ENCODE measurements at places on chromosomes 13 and 19. TPM values are rescaled to one million over a fixed set of nuclear protein-coding genes. Genes with fewer than 3 reads are reported as not detected.

- no peak for DNase-seq
These were observed 47.0 kb upstream of the USPL1 start for GRCh38 chr13:30570691-30571090.

DNA sequence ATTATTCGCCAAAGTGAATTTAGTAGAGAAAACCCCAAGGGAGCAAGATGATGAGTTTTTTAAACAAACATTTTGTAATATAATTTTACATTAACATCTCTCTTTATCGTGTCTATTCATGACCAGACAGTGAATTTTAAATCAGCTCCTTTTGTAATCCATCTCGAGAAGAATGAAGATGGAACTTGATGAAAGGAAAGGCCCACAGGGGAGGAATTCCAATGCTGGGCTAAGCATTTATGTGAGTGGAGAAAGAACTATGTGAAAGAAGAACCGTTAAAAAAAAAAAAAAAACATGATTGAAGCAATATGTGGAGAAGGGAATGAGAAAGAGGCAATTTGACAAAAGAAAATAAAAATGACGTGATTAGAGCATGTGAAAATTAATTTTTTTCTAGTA lies 170.6 kb downstream of the KCTD12 start:
- DNase-seq: no peak

DNA sequence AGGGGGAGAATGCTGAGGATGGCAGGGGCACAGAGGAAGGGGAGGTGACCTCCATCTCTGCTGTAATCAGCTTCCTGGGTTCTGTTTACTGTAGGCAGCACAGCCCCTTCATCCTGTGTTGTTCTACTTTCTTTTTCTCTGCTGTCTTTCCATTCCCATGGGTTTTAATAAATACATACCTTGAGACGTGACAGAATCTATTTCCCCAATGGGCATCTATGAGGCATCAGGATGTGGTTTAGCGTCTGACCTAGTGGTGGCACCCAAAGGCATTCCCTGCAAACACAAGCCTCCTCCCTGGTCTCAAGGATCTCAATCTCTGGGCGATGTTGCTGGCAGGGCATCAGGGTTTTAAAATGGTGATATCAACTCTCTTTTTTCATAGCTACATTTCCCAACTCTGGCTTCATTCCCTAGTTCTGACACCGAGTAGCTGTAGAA lies 60.8 kb downstream of the ALOX5AP start:
- DNase-seq: no peak

GRCh38 chr19:4596033-4596904 lies 36.8 kb upstream of the SEMA6B start:
- DNase-seq: no peak

DNA sequence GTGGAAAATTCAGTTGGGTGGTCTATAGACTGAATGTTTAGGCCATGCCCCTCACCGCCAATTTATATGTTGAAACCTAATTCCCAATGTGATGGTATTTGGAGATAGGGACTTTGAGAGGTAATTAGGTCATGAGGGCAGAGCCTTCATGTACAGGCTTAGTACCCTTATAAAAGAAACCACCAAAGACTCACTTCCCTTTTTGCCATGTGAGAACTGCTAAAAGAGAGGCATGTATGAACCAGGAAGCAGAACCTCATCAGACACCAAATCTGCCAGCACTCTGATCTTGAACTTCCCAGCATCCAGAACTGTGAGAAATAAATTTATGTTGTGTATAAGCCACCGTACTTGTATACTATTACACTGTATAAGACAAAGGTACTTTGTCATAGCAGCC lies 40.6 kb downstream of the UQCRFS1 start:
- no peak for DNase-seq

DNA sequence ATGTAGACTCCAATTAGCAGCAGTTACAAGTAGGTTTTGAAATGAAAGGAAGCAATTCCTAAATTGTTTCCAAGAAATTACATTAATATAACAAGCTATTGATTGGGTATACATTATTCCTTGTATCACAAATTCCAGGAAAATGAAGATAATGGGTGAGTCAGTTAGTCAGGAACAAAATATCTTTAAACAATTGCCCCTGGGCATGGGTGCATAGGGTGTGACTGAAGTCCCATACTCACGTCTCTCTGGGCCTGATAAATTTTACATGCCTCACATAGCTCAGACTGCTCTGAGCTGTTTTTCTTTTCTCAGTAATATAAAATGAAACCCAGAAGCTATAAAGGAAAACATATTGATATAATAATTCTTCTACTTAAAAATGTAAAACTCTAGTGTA lies 87.8 kb downstream of the FNDC3A start:
- no peak for DNase-seq

- DNase-seq: no peak
These were observed 43.2 kb downstream of the ZNF557 start for GRCh38 chr19:7112675-7113074.

DNA sequence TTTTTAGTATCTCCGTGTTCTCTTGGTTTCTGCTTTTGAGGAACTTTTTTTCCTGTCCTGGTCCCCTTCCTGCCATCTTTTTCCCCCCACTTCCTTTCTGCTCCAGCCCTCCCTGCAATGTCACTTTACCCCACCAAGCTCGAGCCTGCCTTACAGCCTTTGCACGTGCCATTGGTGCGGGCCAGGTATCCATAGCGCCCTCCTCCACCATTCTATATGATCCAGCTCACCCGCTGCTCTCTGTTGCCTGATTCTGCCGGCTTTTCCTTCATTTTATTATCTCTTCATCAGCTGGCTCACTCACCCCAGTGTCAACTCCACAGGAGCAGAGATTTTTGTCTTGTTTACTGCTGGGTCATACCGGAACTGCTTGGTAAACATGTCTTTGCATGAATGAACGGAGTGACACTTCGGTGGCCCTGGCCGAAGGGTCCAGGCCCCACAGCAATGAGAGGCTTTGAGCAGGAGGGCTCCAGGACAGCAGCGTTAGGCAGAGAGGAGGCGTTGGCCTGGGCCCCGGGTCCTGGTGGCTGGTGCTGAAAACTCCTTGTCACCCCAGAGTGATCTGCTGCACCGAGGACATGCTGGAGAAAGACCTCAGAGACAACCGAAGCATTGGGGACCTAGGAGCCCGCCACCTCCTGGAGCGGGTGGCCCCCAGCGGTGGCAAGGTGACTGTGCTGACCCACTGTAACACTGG lies 1.2 kb downstream of the MRI1 start:
- DNase-seq: peak; percentile 19

DNA sequence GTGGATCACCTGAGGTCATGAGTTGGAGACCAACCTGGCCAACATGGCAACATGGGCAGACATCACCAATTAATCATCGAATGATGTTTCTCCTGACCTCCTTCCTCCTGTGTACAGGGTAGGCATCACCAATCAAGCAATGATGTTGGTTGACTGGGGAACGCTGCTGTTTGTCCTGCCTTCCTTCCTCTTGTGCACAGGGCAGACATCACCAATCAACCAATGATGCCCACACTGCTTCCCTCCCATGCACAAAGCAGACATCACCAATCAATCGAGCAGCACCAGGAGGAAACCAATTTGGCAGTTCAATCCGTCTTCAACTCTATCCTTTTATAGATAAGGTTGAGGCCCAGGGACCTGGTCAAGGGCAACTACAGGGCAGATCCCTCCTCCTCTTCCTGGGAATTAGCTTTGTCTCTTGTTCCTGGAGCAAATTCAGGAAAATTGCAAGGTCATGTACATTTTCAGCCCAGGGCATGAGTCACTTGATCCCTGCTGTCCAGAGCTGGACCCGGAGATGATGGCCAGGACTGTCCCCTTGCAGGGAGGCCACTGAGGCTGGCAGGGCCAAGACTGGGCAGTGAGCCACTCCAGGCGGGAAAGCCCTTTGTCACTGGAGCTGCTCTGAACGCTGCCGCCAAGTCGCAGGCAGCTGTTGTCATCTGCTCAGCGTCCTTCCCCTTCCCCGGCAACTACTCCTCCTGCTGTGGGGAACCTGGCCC lies 5.3 kb upstream of the CSNK1G2 start:
- no peak for DNase-seq

- peak; percentile 98 for DNase-seq
These were observed at the start of gene UGGT2 for GRCh38 chr13:96053003-96053703. TSS of gene UGGT2 (minus strand) at chr13:96053401. CDS start at chr13:96053312, 89 bp downstream.

DNA sequence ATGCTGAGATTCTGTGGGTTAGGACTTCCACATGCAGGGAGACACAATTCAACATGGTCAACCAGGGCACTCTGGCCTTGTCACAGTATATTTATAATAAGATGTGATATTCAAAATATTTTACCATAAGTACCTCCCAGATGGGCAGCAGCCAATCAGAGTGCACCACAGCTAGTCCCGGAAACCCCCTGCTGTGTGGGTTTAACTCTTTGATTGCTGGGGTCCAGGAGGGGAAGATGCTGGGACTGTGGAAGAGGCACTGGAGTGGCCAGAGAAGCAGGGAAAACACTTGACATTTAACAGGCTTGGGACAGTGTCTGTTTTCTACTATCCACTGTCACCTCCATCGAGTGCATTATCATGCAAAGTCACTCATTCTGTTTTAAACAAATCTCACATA lies 99.0 kb downstream of the MBNL2 start:
- no peak for DNase-seq

GRCh38 chr13:75486146-75487062 lies 4.4 kb upstream of the TBC1D4 start:
- no peak for DNase-seq

DNA sequence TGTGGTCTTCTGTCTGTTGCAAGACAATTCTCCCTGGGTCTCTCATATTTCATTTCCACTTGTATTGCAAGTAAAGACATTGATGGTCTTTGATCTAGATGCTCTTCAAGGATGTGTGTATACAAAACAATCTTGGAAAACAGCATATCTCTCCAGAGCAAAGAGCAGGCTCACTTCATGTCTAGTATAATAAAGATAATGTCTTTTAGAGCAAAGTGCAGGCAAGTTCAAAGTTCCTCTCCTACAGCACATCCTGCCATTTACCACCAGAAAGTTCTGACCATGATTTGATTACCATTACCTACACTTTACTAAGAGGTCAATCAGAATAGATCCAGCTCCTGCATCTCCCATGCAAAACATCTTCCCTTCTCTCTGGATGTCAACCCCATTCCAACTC lies 162.8 kb downstream of the DIAPH3 start:
- DNase-seq: no peak

GRCh38 chr13:101309014-101309619 lies 107.2 kb downstream of the NALCN start:
- DNase-seq: no peak

- peak; percentile 94 for DNase-seq
These were observed 14.5 kb upstream of the SIGLEC14 start for GRCh38 chr19:51660975-51661600.

DNA sequence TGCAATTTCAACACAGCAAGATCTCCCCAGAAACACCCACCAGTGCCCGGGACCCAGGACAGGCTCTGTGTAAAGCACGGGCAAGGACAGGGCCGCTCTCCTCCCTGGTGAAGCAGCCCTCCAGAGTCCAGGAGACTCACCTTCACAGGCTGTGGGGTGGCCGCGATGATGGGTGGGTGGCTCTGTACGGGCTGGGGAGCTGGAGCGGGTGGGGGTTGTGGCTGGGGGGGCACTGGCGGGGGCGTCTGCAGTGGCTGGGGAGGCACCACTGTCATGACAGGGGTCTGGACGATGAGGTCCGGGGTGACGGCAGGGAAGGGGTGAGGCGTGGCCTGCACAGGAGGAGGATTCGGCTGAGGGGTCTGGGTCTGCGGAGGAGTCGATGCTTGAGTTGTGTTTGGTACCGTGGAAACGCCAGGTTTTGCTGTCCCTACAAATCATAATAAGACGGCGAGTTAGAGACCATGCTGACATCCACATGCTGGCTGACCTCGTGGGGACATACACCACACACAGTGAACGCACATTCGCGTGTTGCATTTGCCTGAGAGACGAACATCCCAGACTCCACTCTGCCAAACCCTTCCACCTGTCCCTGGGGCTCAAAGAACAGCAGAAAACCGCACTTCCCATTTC lies 33.1 kb upstream of the EPHX3 start:
- peak; percentile 34 for DNase-seq

DNA sequence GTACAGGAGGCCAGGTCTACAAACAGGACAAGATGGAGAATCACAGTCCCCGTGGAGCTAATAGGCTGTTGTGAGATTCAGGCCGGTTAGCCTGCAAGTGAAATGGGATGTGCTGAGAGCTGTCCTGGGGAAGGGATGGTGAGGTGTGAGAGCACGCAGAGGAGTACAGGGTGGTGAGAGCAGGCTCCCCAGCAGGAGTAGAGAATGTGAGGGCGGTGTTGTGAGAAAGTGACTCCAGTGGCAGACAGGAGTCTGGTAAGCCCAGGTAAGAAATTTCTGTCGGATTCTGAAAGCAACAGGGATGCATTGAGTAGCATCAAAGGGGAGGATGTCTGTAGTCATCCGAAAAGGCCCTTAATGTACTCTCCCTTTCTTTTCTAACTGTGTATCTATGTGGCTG lies 50.7 kb upstream of the GPR183 start:
- DNase-seq: no peak

GRCh38 chr19:4089400-4089908 lies 22.8 kb upstream of the ZBTB7A start:
- peak; percentile 82 for DNase-seq

GRCh38 chr19:575527-576506 lies 3.4 kb downstream of the BSG start:
- peak; percentile 52 for DNase-seq

GRCh38 chr19:3375221-3376090 lies 9.1 kb downstream of the NFIC start:
- no peak for DNase-seq

- DNase-seq: no peak
These were observed 14.3 kb downstream of the FZR1 start for GRCh38 chr19:3520166-3521103.

- peak; percentile 24 for DNase-seq
These were observed 36.9 kb downstream of the RASA3 start for GRCh38 chr13:114095486-114095885.

The BBC3 gene
- 14.2 TPM for total RNA-seq

The OBI1 gene
- total RNA-seq: 9.9 TPM

The TOMM40 gene
- total RNA-seq: 45.4 TPM

The APOC4 gene
- total RNA-seq: not detected

The HIPK4 gene
- 0.09 TPM for total RNA-seq

The SYNE4 gene
- 7.0 TPM for total RNA-seq

The NAPA gene
- 136 TPM for total RNA-seq

The TEKTIP1 gene
- total RNA-seq: 9.2 TPM

The POSTN gene
- total RNA-seq: 13.1 TPM
